ENCODE measurements at places on chromosomes 5 and 9. TPM values are rescaled to one million over a fixed set of nuclear protein-coding genes. Genes with fewer than 3 reads are reported as not detected.

GRCh38 chr5:140042393-140042642, 781 bp downstream of the NRG2 start:
- DNase-seq: no peak

DNAI1 gene
- 0.75 TPM for polyA plus RNA-seq

MYOZ3 gene
- 0.25 TPM for polyA plus RNA-seq

COL23A1 gene
- 2.6 TPM for polyA plus RNA-seq

- no peak for DNase-seq
Observed at GRCh38 chr9:128149001-128149701, at the start of gene LCN2. Gene LCN2, plus strand, starts transcription at chr9:128149453. Its CDS starts 73 bp downstream, at chr9:128149526.

DNA sequence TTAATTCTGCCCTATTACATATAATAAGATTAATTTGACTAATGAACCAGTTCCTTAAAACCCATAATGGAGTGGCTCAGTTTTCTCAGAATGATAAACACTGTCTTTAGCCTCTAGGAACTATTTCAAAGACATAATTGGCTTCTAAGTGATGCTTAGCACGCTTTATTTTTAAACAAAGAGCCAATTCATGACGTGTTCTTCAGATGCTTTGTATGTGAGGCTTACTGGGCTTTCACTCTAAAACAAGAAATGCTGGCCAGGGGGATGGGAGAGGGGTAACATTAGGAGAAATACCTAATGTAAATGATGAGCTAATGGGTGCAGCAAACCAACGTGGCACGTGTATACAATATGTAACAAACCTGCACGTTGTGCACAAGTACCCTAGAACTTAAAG, 7.6 kb upstream of the SFXN1 start:
- no peak for DNase-seq

GRCh38 chr5:132661231-132662003, 3.4 kb downstream of the IL13 start:
- DNase-seq: no peak

- no peak for DNase-seq
Observed at GRCh38 chr5:127406326-127407121, 110.9 kb upstream of the PRRC1 start.

DNA sequence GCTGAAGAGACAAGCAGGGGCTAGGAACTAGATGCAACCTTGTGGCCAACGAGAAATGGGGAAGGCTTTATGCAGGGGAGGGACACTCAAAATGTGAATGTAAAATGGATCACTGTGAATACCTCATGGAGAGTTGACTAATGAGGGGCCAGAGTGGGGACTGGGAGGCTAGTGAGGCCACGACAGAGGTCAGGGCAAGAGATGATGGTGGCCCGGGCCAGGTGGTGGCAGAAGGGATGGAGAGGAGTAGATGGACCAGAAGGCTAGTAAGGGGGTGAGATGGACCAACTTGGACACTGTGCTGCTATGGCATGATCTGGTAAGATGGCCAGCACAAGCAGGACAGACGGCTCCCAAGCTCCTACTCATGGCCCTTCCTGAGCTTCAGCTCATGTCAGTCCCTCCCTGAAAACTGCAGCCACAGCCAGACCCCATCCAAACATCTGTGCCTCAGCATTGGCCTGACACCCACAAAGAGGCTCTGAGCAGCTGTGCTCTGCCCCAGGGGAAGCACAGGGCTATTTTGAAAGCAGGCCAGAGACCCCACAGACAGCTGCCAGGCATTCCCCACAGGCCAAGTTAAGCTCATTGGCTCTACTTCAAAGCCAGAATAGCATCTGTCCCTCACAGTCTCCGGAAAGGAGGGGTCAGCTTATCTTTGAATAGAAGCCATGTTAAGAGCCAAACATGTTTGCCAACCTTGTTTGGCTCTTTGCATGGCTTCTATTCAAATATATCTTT, 22.1 kb downstream of the P4HA2 start:
- no peak for DNase-seq

GRCh38 chr5:37777432-37778130, 62.3 kb downstream of the GDNF start:
- no peak for DNase-seq

DNA sequence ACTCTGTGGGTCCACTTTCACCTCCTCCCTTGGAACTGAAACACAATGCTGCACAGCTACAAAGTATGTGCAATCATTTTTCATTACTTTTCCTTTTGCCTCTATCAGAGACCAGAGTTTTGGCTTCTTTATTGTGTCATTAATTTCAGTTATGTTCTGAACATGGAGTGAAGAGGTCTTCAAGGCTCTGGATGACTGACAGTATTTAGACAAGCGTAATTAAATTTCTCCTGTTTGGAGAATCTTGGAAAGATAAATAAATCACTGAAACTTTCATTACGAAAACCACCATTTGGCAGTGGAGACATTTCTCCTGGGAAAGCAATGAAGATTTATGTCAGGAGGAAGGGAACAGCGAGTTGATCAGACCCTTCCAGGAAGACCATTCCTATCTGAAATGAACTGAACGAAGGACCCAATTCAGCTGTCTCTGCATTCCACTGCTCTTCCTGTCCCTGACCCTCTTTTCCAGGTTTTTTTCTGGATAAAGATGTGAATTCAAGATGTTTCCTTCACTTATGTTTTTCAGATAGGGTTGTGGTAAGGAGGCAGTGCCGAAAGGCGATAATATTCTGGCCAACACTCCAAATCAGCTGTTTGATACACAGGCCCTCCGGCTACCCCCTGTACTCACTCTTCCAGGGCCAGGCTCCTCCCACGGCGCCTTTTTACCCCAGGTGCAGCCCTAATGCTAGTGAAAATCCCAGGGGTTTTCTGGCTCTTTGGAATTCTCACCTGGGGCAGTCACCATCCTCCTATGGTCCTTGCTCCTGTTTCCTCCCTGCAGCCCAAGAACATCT, 77.2 kb upstream of the OSMR start:
- no peak for DNase-seq

PLAC8L1 gene
- polyA plus RNA-seq: 1.5 TPM

GNA14 gene
- 1.4 TPM for polyA plus RNA-seq

SPRY4 gene
- 2.0 TPM for polyA plus RNA-seq

HTR4 gene
- 0.05 TPM for polyA plus RNA-seq

DNA sequence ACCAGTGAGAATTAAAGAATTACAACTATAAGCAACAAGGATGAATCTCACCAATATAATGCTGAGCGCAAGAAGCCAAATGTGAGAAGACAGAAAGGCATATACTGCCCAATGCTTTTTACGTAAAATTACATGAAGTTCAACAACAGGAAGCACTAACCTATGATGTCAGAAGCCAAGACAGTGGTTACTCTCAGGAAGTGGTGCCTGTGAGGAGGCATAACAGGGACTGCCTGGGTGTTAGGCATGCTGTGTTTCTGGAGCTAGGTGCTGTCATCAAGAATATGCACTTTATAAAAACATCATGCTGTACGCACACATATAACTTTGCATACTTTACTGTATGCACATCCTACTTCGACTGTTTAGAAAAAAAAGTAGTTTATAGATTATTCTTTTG, 30.1 kb downstream of the FRMD3 start:
- no peak for DNase-seq

GRCh38 chr9:137552022-137552768, 516 bp downstream of the MRPL41 start:
- DNase-seq: no peak

DNA sequence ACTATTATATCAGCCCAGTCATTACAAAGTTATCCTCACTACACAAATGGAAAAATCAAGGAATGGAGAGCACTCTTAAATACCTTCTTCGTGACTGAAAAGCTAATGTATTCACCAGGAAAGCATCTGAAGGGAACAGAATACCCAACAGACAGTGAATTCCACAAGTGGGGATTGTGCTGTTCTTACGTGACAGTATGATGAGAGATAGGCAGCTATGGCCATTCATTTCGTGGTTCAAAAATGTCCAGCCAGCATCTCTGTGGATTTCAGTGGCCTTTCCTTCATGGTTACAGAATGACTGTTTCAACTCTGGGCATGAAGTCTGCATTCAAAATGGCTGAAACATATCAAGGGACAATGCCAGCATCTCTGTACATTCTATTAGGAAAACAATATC, 323.8 kb downstream of the PRELID2 start:
- DNase-seq: no peak

ATP10B gene
- 2.6 TPM for polyA plus RNA-seq

PHYHD1 gene
- polyA plus RNA-seq: 25.6 TPM

DND1 gene
- 5.0 TPM for polyA plus RNA-seq

SLC4A9 gene
- 0.07 TPM for polyA plus RNA-seq

RAB3C gene
- polyA plus RNA-seq: 0.66 TPM

DNA sequence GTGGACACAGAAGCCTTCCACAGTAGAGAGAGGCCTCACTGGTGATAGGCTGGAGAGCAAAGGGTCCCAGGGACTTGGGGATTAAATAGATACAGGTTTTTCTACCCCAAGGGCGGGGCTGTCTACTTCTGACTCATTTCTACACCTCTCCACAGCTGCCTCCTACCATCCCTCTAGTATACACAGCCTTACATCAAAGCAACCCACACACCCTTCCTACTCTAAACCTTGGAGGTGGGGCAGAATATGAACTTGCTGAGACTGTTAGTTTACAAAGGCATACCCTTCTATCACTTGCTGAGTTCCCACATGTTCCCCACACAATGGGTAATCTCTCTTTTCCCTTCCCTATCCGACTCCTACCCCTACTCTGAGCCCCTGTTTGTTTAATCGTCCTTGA, 19.9 kb upstream of the PCA3 start:
- no peak for DNase-seq

GRCh38 chr5:179608131-179608581, 15.3 kb downstream of the HNRNPH1 start:
- DNase-seq: peak; percentile 88

SAXO1 gene
- 0.02 TPM for polyA plus RNA-seq

DNA sequence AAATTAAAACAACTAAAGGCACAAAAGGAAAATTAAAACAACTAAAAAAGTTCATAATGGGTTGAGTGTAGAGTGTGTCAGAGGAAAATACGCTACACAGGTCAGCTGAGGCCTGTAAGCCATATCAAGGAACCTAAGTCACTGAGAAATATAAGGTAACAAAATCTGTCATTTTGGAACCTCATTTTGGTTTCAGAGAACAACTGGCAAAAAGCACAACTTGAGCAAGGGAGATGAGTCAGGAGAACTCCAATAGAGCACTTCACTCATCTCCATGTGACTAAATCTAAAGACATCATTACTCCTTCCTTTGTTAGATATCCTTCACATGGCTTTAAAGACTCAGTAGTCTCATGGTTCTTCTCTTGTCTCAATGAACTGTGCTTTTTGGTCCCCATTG, 269.4 kb upstream of the POU5F2 start:
- DNase-seq: no peak

TLR4 gene
- 4.7 TPM for polyA plus RNA-seq

ASPN gene
- 3.9 TPM for polyA plus RNA-seq
